ENCODE measurements at places on chromosomes 7 and 10.
A peak's percentile ranks its signal among the peaks of the same experiment; 100 is the strongest.

GRCh38 chr7:17460665-17461064, 162.2 kb downstream of the AHR start:
- no peak for DNase-seq

- peak; percentile 76 for DNase-seq
Observed at GRCh38 chr10:93893646-93894515, at the start of gene SLC35G1. SLC35G1 (plus strand) TSS chr10:93893978; CDS start chr10:93894034, 56 bp downstream.

GRCh38 chr7:44259547-44260457, 59.0 kb downstream of the YKT6 start:
- no peak for DNase-seq

GRCh38 chr10:12788277-12788676, 213.2 kb downstream of the CCDC3 start:
- no peak for DNase-seq

GRCh38 chr7:601595-602340, 82.1 kb upstream of the PDGFA start:
- no peak for DNase-seq

GRCh38 chr10:85601526-85601925, 765.1 kb downstream of the GRID1 start:
- DNase-seq: no peak

DNA sequence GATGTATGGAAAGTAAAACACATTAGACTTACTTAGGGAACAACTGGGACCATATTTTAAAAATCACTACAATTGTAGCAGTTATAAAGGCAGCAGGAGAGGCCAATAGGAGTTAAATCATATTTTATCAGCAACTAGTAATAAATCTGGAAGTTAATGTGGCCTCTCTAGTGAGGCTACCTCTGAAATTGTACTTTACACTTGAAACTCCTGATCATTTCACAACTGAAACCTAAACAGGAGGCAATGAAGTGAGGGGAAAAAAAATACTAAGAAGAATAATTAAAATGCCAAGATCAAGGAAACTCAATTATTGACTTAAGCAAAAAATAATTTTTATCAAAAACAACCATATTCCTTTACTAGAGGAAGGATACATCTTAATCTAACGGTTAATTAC, 265.6 kb upstream of the HGF start:
- no peak for DNase-seq

DNA sequence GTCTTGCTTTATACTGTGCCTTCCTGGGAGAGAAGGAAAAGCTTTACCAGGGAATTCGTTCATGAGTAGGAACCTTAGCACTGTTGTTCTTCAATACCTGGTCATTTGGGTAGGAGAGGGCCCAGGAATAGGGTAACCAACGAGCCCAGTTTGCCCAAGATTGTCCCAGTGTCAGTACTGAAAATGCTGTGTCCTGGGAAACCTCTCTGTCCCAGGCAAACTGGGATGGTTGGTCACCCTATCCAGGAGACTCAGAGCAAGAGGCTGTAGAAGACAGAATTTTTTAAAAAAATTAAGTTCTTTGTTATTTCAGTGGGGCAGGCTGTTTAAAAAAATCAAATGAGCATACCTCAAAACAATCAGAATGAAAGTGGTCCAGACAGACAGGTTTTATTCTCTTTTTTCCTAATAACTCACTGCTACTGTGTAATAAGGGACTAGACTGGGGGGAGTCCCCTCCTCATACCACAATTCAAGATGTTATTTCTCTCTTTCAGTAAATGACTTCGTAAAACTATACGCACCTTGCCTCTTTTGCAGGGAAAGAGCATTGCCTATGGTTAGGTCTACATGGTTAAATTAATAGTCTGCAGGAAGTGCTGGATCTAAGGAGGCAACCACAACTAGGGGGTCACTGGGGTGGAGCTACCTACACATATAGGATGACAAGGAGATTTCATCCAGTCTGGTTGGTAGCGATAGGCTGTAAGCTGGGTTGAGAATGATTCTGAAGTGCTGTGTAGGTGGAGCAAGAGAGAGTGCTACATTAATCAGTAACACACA, 41.1 kb upstream of the FAM133B start:
- DNase-seq: peak; percentile 62

- no peak for DNase-seq
Observed at GRCh38 chr7:36224934-36225858, 72.1 kb downstream of the EEPD1 start.

DNA sequence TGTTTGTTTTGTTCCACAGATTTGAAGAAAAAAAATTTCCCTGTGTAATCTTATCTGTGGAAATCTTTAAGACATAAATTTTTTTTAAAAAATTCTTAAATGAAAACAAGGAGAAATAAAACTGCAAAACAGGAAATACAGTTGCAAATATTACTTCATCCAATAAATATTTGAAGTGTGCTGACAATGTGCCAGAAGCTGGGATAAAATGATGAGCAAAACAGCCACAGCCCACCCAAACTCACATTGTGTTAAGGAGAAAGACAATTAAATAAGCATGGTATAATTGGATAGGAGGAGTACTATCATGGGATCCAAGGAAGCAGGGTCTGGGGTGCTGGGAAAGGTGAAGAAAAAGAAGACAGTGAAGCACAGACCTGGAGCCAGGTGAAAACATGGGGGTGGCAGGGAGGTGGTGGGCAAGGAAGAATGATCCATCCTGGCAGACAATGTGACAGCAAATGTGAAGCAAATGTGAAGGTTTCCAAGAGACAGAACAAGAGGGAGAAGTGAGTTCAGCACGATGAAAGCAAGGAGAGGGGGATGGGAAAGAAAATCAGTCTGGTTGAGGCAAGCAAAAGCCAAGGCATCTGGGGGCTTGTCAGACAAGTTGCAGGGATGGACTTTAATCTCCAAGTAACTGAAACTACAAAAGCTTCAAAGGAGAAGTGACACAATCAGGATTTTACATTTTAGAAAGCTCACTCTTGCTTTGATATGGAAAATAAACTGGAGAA, 135.9 kb downstream of the HIBADH start:
- no peak for DNase-seq

GRCh38 chr10:91146146-91146545, 74.3 kb upstream of the PCGF5 start:
- no peak for DNase-seq

GRCh38 chr7:2279896-2280295, 34.3 kb downstream of the SNX8 start:
- no peak for DNase-seq

- no peak for DNase-seq
Observed at GRCh38 chr7:132434041-132434440, 142.2 kb downstream of the PLXNA4 start.

Data from Kasumi-1 (cell line).